ENCODE measurements at places on chromosomes 3 and 15.

DNA sequence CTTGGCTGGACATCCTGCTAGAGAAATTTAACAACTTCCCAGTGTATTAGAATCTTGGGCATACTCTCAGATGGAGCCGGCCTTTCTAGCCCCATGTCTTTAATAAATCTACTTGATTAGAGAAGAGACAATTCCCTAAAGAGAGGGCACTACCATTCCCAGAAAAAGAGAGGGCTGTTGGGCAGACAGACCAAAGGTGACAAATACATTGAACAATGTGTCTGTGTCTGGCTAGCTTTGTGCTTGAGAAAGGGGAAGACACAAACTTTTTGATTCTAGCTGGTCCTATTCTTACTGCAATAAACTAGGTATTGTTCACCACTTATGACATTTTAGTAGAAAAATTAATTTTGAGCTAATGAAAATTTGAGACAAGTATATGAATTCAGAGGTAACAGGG lies 57.7 kb downstream of the DUT start:
- no peak for DNase-seq

DNA sequence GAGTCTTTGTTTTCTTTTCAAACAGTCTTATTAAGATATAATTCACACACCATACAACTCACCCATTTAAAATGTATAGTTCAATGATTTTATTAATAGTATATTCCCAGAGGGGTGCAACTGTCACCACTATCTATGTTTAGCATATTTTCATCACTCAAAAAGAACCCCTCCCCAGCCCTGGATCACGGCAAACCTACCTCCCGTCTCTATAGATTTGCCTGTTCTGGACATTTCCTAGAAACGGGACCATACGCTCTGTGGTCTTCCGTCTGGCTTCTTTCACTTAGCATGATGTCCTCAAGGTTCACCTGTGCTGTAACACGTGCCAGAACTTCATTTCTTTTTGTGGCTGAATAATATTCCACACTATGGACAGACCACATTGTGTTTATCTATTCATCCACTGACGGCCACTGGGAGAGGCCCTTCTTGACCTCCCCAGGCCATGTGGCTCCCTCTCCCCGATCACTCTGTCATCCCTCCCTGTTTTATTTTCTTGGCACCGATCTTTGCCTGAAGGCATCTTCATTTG lies 56.4 kb downstream of the IQSEC1 start:
- DNase-seq, result no peak

DNA sequence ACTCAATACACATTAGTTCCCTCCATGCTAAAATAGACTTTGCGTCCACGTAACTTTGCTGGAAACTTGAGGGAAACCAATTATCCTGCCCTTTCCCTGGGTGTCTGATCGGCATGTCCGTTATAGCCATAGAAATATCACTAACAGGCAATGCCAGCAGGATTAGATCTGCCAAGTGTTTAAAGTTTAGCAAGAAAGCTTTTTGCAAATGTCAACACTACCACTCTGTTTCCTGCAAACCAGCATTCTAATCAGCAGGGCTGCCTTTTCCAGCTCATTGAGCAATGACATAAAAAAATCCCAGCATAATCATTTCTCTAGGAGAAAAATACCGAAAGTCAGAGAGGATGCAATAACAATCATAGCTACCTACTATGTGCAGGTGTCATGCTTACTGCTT lies 60.9 kb downstream of the NOX5 start:
- DNase-seq, result no peak

GRCh38 chr3:40770061-40770460 lies 245.3 kb downstream of the ZNF621 start:
- no peak for DNase-seq

DNA sequence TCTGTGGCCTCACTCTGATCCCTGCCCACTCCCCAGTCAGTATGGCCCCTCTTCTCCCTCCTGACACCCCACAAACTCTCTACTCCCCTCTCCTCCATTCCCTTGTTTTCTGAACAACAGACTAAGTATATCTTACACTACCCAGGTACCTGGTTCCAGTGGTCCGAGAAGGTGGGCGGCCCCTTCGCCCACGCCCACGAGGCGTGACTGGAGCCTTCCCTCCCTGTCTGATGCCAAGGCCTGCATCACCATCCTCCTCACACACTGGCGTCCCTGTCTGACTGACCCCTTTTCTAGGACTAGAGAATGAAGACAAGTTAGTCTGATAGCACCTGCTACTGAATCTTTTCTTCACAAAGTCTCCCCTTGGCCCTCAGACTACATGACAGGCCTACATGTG lies 50.0 kb downstream of the TUBGCP4 start:
- DNase-seq, result no peak

DNA sequence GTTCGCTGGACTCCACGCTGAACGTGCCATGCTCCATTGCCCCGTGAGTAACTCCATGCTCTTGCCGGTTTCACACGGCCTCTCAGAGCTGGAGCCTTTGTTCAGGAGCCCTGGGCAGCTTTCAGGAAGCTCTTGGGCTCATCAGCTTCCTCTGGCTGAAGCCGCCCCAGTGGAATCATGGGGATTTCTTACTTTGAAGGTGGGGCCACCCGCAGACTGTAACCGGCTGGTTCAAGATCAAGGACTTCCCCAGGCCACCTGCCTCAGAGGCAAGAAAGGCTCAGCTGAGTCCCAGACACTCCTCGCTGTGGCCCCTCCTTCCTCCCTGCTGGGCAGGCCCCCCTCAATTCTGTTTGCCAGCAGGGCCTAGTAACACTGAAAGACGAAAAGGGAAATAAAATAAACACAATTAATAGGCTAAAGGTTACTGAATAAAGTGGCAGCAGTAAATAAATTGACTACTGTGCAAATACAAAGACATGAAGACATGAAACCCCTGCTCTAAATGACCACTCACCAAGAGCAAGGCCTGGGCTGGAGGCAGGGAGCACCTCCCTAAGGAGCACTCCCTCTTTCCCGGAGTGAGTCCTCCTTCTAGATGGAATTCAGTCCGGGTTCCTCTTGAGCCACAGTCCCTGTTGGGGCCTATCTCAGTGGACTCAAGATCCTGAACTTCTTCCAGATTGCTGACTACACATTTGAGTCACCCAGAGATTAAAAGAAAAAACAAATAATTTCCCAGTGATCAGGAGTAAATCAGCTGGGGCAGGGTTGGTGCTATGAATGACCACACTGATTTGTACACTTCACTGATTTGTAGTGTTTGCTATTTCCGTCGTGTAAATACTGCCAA lies 51.0 kb downstream of the ZDHHC19 start:
- no peak for DNase-seq

DNA sequence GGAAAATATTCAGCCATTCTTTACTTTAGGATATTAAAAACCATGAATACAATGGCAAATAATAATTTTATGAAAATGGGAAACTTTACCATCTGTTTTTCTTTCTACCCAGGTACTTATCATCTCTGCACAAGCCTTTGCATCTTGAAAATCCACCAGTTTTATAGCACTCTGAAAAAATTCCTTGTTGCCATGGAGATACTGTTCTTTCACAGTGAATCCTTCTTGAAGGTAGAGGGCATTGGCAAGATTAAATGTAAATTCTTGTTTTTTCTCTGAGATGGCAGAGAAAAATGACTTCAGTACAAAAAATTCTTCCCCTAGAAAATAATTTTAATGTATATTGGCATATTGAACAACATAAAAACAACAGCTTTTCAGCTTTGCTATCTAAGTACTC lies 6.9 kb downstream of the SERPINI2 start:
- DNase-seq, result no peak

GRCh38 chr3:46558184-46559043 lies 7.7 kb downstream of the LRRC2 start:
- peak; percentile 83 for DNase-seq

DNA sequence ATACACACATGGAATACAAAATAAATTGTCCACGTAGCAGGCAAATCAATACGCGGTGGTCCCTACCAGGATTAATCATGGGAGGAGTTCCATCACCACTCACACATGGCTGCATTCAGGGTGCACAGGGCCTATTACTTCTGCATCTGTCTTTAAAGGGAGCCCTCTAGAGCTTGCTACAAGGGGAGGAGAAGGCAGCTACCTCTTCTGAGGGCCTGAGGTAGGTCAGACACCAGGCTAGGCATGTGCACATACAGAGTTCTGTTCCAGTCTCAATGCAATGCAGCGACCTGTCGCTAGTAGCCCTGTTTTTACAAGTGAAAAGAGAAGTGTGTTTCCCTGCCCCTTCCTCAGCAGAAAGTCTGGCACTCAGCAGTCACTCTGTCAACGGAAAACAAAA lies 102.7 kb downstream of the ROBO2 start:
- DNase-seq, result no peak

DNA sequence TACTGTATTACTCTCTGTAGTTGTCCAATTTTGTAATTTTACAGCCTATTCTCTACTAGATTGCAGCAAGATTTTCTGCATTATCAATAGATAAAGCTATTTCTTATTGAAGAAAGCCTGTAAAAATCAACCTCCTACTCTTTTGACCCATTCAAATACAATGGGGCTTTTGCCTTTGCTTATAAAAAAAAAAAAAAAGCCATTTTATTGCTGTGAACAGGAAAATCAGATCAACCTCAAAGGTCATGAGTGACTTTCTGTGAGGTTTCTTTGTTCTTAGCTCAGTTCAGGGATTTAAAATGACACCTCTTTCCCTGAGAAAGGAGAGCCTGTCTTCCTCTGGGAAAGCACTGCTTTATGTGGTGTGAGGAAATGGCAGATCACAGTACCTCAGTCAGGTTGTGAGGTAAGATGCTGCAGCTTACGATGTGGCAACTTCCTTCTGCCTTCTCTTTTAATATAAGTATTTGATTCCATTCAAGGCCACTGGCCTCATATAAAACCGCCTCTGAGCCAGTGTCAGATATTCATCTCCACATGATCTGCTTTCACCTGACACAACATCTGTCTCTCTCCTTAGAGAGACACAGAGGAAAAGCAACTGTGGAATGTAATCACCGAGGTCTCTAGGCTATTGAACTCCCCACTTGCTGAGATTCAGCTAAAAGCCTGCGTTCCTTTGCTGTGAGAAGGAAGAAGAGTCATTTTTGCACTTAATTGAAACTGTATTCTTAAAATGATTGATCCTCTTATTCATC lies 161.5 kb upstream of the MB21D2 start:
- DNase-seq, result peak; percentile 5

- DNase-seq, result no peak
Observed at GRCh38 chr3:109432833-109433232, 95.5 kb upstream of the DPPA4 start.

DNA sequence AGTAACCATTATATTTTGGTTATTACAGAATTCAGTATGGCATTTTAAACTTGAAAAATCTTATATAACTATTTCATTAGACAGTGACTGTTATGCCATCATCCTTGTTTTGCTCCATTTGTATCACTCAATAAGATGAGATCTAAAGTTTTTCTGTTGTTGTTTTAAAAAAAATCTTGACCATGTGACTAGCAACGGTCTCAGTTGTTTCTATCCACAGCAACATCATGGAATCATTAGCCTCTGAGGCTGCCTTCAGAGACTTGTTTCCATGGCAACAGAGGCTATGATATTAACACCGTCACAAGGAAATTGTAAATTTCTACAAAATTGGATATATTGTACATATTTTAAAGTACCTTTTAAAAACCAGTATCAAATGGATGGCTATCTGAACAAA lies 129.8 kb downstream of the DLG1 start:
- DNase-seq, result no peak

DNA sequence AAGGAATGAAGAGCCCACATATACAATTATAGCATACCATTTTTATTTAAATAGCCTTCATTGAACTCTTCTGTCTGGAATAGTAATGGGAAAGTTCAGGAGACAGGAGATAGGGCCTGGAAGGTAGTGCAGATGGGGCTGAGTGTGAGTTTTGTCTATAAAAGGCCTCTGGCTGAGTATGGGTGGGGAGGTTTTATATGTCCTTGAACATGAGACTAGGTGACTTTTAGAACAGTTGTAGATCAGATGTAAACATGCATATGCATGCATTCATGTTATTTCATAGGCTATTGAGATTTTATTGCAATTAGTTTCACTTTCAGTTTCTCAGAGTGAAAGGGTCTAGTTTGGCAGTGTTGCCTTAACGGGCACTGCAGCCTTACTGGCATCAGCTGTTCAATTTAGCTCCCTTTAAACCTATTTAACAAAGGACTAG lies 27.1 kb downstream of the CGGBP1 start:
- no peak for DNase-seq

DNA sequence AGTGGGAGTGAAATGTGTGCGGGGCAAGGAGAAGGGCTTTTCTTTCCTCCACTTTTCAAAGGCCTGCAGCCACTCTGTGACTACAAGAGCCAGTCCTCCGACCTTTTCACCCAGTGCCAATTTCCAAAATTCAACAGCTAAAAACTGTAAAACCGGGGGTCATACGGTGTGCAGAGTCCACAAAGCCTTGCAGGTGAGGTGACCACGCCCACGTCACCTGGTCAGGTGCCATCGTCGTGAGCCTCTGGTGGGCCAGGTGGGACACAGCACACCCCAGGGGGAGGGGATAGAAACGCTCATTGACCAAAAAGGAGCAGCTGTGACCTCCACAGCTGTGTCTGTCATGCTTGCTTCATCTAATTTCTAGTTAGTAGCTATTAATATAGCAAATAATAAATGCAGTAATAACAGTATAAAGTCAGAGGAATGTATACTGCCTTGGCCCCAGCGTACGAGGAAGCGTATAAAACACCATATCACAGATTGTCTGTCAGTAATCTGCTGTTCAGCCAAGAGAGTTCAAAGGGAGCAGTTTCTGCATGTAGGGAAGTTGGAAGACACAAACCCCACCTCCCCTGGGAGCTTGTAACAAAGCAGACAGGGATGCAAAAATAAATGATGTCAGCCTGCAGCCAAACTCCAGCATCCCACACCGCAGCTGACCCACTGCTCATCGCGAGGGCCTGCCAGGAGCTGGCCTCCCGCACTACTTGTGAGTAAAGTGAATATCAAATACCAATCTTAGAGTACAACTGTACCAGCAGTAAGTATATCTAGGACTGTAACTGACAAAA lies 86.7 kb downstream of the VGLL4 start:
- DNase-seq, result no peak
